ENCODE measurements at places on chromosomes 2 and 18. TPM values are rescaled to one million over a fixed set of nuclear protein-coding genes. Genes with fewer than 3 reads are reported as not detected.

The GALNT3 gene
- total RNA-seq: 3.1 TPM

The MC2R gene
- not detected for total RNA-seq

The SH3RF3 gene
- 0.84 TPM for total RNA-seq

The SKOR2 gene
- total RNA-seq: 1.4 TPM

The CPLX4 gene
- total RNA-seq: not detected

The FAM237A gene
- not detected for total RNA-seq

The FIGN gene
- 58.1 TPM for total RNA-seq

The POTEI gene
- total RNA-seq: 1.3 TPM

The LYG1 gene
- total RNA-seq: 1.9 TPM

The COLEC12 gene
- 2.0 TPM for total RNA-seq

The ICOS gene
- total RNA-seq: not detected

The DES gene
- 0.28 TPM for total RNA-seq

The BOLL gene
- total RNA-seq: not detected

The VAMP8 gene
- 1.1 TPM for total RNA-seq

The TEKT4 gene
- not detected for total RNA-seq

The CNTNAP5 gene
- total RNA-seq: 1.1 TPM

The GKN2 gene
- not detected for total RNA-seq

The BUB1 gene
- total RNA-seq: 80.4 TPM

The ATP6V1B1 gene
- 4.6 TPM for total RNA-seq

The HADHA gene
- total RNA-seq: 124 TPM
